Right hindlimb (tissue), 1 donor: ENCODE measurements at places on chromosomes 2 and 18.

- DNase-seq = no peak
These were observed 264.4 kb upstream of the FIGN start for GRCh38 chr2:164000176-164000575.

- DNase-seq = no peak
These were observed 176.0 kb downstream of the SMAD2 start for GRCh38 chr18:47754311-47755101.

GRCh38 chr2:173357346-173357745 is 2.7 kb downstream of the CDCA7 start:
- no peak for DNase-seq

- no peak for DNase-seq
These were observed 52.7 kb upstream of the CALCRL start for GRCh38 chr2:187500585-187501359.

DNA sequence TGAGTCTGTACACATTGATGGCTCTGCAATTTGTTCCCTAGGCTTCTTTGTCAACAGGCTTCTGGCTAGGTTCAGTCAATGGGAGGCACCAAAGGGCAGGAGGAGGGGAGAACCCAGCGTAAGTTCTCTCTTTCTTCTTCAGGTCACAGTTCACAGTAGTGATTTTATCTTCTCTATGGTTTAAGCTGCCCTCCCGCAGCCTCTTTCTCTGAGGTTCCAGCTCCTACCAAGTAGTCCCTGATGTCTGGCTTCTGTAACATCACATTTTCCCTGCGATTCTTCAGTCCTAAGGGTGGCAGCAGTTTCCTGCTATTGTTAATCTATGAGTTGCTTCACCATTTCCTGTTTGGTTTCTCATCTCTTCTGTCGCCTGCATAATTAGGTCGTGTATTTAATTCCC is 107.4 kb downstream of the CPO start:
- no peak for DNase-seq

- DNase-seq = no peak
These were observed 42.0 kb downstream of the SP140 start for GRCh38 chr2:230267556-230267955.

DNA sequence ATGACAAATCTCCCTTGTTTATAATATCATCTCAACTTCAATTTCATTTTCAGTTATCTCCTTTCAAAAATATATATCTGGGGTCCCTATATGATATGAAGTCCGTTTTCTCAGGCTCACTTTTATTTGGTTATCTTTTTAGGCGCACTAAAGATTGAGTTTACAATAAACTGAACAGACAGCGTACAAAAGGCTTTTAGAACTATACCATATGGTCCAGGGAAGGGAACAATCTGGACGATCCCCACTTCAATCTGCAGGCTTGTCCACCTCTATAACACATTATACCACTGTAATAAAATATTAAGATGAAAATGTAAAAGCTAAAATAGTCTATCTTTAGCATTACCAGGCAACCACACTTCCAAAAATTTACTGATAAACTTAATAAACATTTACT is 289.9 kb downstream of the ZEB2 start:
- DNase-seq = no peak

DNA sequence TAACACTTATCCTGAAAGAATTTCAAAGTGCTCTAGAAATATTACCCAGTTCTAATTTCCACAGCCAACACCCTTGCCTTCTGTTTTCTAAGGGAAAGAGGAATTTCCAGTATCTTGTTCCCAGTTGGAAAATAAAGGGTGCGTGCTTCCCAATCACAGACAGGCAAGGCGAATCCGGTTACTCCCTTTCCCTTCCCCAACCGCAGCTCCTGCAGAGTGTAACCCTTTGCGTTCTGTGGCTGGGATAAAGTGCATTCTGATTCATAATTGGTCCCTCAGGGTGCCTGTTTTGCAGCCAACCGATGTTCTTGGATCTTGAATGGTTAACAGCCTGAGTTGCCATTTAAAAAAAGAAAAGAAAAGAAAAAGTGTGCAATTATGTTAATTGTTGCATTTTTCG is 40.6 kb upstream of the PGAP1 start:
- peak; percentile 55 for DNase-seq

GRCh38 chr2:217756375-217757107 is 246.3 kb downstream of the TNS1 start:
- peak; percentile 90 for DNase-seq
